ENCODE measurements at places on chromosomes 11 and 22.

GRCh38 chr11:17458268-17458667 is 18.4 kb downstream of the ABCC8 start:
- no peak for DNase-seq

GRCh38 chr11:1234054-1234720 is 11.3 kb downstream of the MUC5B start:
- no peak for DNase-seq

DNA sequence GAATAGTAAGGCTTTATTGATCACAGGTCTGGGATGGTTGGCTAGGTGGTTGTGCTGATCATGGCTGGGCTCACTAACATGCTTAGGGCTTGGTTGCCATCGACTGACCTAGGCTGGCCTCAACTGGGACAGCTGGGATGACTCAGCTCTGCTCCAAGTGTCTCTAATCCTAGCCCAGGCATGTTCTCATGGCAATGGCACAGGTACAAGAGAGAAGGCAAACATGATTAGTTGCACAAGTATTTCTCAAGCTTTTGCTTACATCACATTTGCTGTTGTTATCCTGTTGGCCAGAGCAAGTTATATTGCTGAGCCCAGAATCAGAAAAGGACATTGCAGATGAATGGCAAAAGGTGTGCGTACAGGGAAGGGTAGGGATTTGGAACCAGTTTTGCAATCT is 68.5 kb upstream of the SLC35C1 start:
- no peak for DNase-seq

DNA sequence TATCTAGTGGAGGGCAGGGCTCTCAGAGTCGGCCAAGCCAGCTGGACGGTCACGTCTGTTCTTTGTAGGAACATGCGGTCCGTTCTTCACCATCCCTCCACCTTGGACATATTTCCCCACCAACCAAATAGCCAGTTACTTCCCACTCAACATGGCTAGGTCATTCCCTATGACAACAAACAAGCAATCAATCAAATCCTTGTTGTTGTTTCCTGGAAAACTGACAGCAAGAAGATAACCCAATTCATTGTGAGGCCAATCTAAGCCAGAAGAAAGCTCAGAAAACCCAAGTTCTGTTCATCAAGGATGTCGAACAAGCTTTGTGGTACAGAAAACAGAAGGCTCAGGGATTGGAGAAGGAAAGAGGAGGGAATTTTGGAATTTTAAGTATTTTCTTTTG is 10.9 kb downstream of the PLAAT5 start:
- DNase-seq: no peak

GRCh38 chr11:98358551-98358950 is 662.2 kb upstream of the CNTN5 start:
- no peak for DNase-seq

DNA sequence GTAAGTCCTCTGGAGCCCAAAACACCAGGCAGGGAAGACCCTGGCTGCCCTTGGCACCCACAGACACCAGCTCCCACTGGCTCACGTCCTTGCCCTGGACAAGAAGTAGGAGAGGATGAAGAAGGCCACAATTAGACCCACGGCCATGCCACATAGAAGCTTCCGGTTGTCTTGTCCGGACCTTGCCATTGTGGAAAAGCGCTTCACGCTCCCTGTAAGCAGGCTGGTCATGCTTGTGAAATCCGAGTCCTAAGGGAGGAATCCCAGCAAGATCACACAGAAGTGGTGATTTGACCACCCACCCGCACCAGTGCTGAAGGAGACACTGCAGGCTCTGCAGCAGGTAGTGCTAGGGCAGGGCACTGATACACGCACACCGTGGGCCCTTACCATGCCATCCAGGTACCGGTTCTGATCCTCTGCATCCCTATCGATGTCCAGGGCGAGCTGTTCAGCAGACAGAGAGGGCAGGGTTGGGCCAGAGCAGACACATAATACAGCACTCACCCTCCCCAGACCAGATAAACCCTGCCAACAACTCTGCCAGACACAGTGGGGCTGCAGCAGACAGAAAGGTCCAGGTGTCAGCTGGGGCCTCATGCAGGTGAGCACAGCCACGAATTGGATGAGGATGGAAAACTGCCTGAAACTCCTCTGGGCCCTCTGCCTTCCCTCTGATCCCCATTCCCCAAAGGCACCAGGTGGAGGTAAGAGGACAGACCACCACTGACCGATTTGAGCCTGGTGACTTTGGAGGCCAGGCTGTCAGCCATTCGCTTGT is 1.8 kb downstream of the BET1L start:
- DNase-seq: peak; percentile 1

DNA sequence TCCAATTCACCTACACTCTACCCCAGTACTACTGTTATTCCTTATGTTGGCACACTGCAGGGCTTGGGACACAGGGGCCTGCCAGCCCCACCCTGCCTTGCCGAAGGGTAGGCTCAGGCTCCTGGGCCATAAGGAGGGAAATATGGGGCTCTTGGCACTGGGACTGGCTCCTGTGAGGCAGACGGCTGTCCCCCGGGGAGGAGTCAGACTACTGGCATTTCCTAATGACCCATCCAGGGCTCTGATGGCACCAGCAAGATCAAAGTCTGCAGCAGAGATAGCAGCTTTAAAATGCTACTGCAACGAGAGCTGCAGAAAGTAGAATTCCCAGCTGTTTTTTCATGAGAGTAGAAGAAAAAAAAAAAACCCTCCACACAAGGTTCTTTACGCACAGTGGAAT is 42.2 kb upstream of the CYP2D6 start:
- no peak for DNase-seq

DNA sequence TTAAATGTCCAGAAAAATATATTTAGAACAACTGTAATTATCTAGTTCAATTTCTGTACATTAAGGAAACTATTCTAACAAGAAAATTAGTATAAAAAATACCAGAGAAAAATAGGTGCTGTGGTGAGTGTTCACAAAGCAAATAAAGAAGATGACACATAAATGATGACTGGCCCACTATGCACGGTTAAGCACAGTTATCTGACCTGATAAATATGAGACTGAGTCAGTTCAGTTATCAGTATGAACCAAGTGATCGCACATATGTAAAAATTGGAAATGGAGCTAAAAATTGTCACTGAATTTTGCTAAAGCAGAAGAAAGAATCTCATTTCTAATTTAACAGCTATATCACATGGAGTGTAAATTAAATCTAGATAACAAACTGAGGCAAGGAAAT is 18.8 kb upstream of the MAML2 start:
- DNase-seq: no peak

- no peak for DNase-seq
These were observed 396.9 kb upstream of the SYN3 start for GRCh38 chr22:33455036-33455435.

DNA sequence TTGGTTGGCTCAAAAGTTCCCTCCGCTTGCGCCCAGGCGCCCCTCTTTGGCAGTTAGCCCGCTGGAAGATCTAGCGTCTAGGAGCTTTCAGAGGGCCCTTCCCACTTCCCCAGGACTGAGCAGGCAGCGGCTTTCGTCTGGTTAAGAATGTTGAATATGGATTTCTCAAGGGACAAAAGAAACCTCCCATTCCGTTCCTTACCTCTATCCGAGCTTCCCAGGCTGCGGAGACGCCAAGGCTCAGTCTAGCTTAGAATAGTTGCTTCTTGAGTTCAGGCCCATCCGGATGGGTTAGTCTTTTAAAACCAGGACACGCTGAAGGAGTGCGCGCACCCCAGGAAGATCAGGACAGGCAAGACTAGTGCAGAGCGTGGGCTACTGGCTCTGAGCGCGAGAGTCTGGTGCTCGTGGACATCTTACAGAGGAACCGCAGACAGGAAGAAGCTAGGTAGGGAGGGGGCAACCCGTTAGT is 1.6 kb downstream of the NELL1 start:
- DNase-seq: no peak

DNA sequence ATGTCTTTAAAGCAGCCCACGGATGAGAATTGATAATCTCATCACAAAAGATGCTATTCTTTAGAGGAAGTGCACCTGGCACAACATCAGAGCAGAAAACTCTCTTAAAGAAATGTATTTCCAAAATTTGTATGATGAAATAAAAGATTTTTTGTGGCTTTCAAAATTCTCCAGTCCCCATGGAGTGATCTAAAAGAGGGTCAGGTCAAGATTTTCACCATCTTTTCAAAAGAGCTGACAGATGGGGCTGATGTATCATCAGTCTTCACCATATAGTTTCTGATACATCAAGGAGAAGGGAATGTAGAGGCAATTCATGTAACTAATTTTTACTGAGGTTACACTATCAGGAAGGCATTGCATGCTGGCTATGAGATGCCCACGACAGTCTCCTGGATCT is 11.7 kb downstream of the ME3 start:
- no peak for DNase-seq

- DNase-seq: peak; percentile 49
These were observed 28.5 kb downstream of the MAFF start for GRCh38 chr22:38230108-38230825.

- peak; percentile 77 for DNase-seq
These were observed 8.7 kb downstream of the DRAP1 start for GRCh38 chr11:65927904-65928397.

DNA sequence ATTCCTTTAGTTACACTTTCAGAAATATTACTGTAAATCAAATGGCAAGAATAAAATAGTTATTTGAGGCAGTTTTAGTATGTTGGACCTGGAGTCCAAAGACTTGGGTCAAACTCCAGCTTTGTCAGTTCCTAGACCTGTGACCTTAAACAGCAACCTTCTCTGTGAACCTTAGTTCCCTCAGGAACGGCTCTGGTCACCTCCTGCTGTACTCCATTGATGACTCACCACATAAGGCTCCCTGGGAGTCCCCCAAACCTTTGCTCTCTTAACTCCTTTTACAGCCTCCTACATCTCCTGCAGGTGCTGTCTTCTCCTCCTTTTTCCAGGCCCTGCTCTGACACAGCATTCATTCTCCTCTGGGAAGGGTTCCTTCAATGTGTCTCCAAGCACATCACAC is 29.1 kb downstream of the LIMK2 start:
- DNase-seq: no peak

DNA sequence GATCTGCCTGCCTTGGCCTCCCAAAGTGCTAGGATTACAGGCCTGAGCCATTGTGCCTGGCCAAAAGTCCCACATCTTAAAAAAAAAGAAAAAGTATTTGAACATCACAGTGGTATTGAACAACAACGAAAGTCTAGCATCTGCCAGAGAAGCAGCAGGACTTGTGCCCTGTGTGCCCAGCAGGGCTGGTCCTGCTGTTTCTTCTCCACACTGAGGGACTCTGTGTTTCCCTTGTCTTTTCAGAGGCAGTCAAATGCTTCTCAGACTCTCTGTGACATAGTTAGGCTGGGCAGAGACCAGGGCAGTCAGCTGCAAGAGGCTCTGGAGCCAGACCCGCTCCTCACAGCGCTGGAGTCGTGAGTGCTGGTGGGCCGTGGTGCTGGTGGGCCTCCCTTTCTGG is 56.2 kb downstream of the SBF1 start:
- no peak for DNase-seq

GRCh38 chr22:23305321-23305910 is 125.1 kb downstream of the BCR start:
- no peak for DNase-seq

- DNase-seq: no peak
These were observed 987 bp downstream of the C1QTNF6 start for GRCh38 chr22:37186997-37187522.

Data from activated naive CD4-positive, alpha-beta T cell treated with Interleukin-2 at 50 U/mL for 16 hours (primary cell).